ENCODE measurements at places on chromosomes 11 and 22.

GRCh38 chr11:121575963-121576290 lies 123.2 kb upstream of the SORL1-AS1 start:
- ATAC-seq = no peak

DNA sequence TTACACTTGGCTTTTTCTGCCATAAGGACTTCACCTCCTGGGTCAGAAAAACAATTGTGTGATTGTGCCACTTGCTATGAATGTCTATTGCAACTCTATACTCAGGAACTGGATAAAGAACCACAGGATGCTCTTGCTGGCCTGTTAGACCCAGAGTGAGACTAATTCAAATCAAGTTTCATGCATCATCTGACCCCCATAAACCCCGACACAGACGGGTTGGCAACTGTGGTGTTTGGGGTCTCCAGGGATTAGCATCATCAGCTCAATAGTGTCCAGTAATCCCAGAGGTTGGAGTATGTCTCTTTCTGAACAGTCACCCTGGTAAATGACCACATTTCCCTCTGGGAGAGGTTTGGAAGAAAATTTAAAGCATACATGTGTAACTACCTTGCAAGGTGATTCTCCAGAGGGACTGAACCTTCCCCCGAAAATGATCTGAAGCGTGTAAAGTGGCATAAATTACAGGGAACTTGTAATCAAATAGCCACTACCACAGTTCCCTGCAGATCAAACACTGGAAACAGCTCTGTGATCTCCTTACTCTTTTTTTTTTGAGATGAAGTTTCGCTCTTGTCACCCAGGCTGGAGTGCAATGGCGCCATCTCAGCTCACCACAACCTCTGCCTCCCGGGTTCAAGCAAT lies 1097.6 kb downstream of the TBC1D22A start:
- ATAC-seq = no peak

DNA sequence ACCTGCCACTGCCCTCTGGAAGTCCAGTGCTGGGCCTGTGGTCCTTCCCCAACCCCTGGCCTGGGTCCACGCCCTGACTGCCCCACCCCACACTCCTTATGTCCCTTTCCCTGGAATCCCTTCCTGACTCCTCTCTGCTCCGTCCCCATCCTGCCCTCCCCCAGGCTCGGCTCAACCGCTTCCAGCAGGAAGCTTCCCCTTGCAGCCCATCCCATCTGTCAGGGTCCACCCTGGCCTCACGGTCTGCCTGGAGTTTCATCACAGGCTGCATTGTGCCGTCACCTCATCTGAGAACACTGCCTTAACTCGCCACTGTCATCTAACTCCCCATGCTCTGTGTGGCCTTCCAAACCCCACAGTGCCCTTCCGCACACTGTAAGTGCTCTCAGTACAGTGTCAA lies 64.3 kb downstream of the NAT10 start:
- ATAC-seq = no peak

DNA sequence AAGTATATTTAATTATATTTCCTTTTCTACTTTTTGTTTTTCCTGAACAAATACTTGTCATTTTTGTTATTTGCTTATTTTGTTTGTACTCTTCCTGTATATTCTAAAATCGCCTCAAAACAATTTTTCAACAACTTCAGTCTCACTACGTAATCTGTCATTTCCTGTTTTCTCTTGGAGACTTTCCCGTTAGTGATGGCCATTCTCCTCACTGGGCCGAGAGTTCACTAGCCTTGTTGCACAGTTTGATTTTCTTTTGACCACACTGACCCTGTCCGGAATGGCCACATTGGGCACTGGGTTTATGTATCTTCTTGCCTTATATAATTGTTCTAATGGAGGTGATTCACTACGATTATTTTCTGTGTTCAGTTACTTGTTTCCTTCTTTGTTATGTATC lies 726.1 kb downstream of the FAM181B start:
- no peak for ATAC-seq

DNA sequence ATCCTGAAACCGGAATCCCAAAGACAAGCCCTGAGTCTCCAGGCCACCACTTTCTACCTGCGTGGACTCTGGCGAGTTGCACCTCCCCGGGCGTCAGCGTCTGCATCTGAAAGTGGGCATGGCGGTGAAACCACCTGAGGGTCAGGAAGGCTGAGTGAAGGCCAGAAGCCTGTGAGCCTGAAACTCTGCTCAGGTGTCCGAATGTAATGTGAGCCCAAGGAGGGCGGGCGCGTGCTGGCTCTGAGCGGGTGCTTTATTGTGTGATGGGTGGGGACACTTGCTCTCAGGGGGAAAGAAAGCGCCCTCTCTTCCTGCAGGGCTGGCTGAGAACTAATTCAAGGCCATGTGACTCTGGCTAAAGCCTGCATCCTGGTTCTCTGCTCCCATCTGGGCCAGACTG lies 135.6 kb downstream of the ST3GAL4 start:
- no peak for ATAC-seq

GRCh38 chr11:27681664-27682063 lies 18.6 kb downstream of the BDNF start:
- no peak for ATAC-seq

- ATAC-seq = no peak
Observed at GRCh38 chr22:31075961-31076360, 5.2 kb upstream of the SMTN start.

GRCh38 chr11:116731097-116731761 lies 41.6 kb downstream of the BUD13 start:
- ATAC-seq = peak; percentile 51

GRCh38 chr11:103530257-103530656 lies 421.0 kb downstream of the DYNC2H1 start:
- no peak for ATAC-seq

DNA sequence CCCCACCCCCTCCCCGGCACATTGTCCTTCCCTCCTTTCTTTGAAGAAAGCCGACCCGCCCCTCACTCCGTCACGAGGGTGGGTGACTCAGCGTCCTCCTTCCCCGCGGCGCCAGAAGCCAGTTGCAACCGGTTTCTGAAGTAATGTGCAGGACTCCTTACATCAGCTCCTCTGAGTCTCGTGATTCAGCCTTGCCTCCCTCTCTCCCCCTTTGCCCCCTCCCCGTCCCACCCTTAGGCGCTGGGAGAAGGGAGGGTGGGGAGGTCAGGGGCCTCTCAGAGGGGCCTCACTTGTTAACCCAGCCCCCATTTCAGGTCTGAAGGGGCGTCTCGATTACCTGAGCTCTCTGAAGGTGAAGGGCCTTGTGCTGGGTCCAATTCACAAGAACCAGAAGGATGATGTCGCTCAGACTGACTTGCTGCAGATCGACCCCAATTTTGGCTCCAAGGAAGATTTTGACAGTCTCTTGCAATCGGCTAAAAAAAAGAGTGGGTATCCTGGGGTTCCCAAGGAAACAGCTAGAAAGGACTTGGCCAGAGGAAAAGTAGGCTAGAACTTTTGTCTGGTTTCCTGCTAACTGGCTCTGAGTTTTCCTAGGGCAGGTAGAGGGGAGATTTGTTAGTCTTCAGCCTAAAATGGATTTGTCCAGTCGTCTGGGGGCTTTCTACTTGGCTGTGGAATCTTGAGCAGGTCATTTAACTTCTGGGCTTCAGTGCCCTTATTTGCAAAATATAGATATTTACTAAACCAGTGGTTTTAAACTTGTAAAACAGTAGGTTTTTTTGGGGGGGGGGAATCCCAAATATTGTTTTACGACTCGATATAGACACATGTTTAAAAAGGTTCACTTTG lies 1.1 kb downstream of the SLC3A2 start:
- ATAC-seq = peak; percentile 74

GRCh38 chr11:115720602-115721245 lies 216.5 kb upstream of the CADM1 start:
- ATAC-seq = no peak

- no peak for ATAC-seq
Observed at GRCh38 chr22:47586038-47586437, 823.6 kb downstream of the TBC1D22A start.

- no peak for ATAC-seq
Observed at GRCh38 chr11:33980897-33981296, 70.6 kb upstream of the CAPRIN1 start.

GRCh38 chr22:31488346-31488883 lies 1.2 kb downstream of the EIF4ENIF1 start:
- ATAC-seq = no peak

DNA sequence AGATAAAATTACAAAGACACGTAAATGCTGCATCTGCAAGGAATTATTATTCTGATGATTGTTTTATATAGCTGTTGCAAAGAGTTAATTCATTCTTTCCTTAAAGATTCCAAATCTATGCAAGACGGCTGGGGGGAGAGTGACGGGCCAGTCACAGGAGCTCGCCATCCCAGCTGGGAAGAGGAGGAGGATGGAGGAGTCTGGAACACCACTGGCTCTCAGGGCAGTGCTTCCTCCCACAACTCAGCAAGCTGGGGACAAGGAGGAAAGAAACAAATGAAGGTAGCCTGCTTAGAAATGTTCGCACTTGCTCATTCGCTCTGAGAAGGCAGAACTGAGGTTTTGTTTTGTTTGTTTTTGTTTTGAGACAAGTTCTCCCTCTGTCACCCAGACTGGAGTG lies 73.0 kb upstream of the ADSL start:
- ATAC-seq = peak; percentile 53

DNA sequence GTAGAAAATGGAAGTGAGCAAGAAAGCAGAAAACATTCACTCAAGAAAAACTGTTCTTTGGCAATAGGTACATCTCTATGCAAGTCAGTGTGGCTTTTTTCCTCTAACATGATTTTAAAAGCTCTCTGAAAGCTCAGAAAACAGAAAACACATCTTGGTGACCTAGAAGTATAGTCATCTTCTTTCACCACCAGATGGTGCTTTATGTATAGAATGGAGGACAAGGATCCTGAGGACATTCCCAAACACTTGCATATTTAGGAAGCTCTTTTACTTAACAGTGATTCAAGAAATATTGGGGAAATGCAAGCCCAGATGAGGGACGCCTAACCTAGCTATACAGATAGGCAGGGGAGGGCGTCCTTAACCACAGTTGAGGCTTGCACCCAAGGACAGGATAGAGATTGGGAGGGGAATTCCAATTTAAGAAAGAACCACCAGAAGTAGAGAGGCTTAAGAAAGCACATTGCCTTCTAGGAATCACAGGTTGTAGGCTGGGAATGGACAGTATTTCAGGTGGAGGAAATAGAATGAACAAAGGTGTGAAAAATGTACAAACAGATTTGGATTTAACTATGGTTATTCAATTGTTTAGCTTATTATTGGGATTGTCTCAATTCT lies 13.8 kb upstream of the CCDC81 start:
- ATAC-seq = peak; percentile 96

GRCh38 chr11:69310934-69311766 lies 17.2 kb downstream of the MYEOV start:
- ATAC-seq = no peak

DNA sequence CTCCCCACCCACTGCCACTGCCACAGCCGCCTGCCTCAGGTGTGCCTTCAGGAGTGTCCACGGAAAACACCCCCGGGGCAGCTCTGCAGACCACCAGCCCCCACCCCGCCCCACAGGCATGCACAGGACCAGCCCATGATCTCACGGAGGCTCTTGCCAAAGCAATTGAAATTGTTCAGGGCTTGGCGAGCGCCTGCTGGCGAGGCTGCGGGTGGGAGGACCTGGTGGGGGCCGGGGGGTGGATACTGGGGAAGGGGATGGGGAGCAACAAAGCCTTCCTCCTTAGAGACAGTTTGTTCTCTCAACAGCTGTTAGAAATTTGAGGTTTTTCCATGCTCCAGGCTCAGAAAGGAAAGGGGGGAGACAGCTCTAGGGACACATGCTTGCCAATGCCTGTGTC lies 274.7 kb downstream of the MN1 start:
- ATAC-seq = no peak

DNA sequence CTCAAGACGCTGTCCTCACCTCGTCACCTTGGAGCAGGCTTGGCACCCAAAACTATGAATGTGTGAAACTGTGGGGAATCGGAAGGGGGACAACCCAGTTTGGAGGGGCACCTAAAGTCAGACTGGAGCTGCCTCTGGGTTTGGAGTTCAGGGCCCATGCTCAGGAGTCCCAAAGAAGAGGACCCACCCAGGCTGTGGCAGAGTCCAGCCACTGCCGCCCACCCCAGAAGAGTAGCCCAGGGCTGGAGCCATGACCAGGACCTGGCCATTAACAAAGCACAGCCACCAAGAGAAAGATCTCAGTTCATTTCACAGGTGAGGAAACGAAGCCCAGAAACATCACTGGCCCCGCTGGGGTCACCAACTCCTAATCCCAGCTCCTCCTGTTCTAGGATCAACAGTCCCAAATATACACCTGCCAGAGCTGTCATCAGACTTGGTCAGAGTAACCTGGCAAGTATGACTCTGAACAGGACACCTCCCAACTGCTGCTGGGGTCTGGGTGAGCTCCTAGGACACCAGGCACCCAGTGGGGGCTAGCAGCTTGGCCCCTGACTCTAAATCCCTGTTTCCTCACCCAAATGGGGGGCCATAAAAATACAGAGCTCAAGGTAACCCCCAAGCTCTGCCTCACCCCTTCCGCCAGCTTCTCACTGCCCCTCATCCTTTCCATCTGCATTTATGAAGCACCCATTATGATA lies 2.7 kb downstream of the RAB3IL1 start:
- no peak for ATAC-seq
